ENCODE measurements at places on chromosomes 5 and 9.

DNA sequence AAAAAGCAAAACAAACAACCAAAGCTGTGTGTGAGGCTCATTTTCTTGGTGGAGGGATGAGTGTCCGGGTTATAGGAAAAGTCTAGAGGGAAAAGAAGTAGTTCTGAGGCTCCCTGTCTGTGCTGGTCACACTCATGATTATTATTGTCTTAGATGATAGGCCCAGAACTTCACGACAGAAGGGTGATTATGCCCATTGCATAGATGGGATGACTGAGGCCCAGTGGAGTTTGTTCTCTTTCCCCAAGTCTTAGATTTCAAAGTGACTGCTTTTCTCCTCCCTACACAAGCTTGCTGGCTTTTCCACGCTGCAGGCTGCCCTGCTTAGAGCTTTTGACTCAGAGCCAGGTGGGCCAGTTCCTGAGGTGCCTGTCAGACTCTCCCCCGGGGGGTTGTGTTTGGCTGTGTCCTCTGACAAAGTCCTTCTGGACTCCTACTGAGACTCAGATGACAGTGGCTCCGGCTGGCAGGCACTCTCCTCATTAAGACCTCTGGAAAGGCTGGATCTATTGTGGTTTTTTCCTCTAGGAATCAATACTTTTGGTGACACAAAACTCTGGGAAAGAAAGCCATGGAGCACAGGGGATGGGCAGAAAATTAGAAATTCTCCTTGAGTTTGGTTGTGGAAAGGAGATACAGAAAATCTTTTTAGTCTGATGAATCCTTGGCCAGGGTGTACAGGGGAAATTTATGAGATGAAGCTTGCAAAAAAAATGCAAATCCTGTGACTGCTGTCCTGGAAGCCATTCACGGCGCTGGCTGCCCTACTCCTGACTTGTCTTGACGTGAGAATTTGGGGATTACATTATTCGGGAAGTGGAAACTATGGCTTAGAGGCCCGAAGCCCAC is 120.9 kb downstream of the NSG2 start:
- DNase-seq, result no peak

DNA sequence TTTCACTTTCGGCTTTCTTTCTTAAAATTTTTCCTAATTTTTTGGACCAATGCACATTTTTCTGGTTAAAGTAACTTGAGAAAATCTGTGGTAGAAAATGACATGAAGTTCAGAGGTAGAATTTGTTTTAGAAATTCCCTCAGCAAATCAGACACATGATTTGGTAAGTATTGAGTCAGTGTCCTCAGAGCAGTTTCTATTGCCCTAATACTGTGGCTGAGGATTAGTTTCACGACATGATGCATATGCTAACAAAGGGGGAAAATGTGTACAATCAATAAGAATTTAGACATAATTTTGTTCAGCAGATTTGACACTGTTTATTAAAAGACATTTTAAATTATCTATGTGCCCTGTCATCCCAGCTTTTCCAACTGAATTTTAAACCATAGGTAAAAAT is 56.2 kb upstream of the GCNT4 start:
- DNase-seq, result no peak

DNA sequence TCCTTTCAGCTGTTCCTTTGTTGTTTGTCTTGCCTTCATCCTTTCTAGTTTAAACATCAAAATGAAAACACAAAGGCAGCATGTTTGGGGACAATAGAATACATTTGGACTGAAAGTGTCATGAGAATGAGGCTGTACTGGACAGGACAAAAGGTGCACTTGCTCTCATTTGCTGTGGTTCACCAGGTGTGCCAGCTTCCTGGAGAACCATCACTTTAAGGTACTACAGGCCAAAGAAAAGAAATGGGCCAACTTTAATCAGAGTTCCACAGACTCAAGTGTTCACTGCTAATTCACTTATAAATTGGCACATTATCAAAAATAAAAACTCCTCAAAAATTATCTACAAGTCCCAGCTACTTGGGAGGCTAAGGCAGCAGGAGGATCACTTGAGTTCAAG is 53.8 kb downstream of the ABHD17B start:
- DNase-seq, result no peak

- DNase-seq, result no peak
These were observed 493.4 kb upstream of the TUSC1 start for GRCh38 chr9:26171691-26172090.

DNA sequence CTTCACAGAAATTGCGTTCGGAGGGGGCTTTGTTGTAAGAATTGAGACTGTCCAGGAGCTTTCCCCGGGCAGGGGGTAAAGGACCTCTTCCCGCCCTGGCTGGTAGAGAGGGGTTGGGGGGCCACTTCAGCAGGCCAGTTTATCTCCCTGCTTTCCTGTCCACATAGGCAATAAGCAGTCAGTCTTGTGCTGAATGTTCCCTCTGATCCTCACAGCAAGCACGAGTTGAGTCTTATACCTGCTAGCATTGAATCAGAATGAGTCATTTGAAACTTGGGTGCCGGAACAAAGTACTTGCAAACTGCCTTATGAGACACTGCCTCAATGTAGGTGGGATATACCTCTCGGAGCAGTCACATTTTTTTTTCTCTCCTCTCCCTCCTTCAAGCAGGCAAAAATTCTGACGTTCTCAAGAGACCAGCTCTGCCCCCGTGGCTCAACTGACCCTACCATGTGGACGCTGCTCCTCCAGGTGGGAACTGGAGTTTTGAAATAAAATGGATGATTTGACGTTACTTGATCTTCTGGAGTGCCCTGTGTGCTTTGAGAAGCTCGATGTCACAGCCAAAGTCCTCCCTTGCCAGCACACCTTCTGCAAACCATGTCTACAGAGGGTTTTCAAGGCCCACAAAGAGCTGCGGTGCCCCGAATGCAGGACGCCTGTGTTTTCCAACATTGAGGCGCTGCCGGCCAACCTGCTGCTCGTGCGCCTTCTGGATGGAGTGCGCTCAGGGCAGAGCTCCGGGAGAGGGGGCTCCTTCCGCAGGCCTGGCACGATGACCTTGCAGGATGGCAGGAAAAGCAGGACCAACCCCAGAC is 1.3 kb downstream of the SH3RF2 start:
- DNase-seq, result no peak

DNA sequence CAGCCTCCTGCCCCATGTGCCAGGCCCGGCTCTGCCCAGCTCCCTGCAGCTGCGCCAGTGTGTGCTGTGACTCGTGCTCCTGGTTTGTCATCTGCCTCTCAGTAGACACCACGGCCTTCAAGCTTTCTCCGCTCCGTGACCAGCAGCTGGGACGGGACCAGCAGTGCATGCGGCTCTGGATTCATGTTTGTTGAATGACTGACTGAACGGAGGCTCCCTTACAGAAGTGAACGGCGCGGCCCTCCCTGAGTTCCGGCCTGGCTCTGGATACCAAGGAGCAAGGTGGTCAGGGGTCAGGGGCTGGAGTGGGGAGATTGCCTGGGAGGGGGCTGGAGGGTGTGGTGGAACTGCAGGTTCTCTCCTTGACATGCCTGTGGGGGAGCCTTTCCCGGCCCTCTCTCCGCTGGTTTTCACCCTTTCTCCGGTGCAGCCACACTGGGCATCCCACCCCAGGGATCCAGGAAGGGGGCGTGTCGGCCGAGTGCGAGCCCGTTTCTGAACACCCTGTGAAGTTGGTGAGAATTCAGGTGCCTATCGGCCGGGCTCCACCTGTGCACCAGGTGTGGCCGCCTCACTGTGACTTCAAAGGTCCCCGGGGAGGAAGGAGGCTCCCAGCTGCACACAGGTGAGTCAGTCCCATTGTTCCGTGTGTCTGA is 11.1 kb upstream of the CEP72 start:
- DNase-seq, result no peak

GRCh38 chr9:94482110-94482509 is 72.8 kb upstream of the PCAT7 start:
- no peak for DNase-seq

- DNase-seq, result no peak
These were observed 41.4 kb downstream of the CPLANE1 start for GRCh38 chr5:37207802-37208201.
